Right cardiac atrium (tissue), 5 donors: ENCODE measurements at places on chromosomes 2 and 18. TPM values are rescaled to one million over a fixed set of nuclear protein-coding genes. Genes with fewer than 3 reads are reported as not detected.

Gene EVA1A
- 0.66 TPM for polyA plus RNA-seq

Gene FTCDNL1
- 1.7 TPM for polyA plus RNA-seq

Gene BUB1
- polyA plus RNA-seq, result 0.38 TPM

Gene PTPRN
- polyA plus RNA-seq, result 0.41 TPM

Gene MYO1B
- 6.0 TPM for polyA plus RNA-seq

Gene HK2
- polyA plus RNA-seq, result 2.9 TPM

Gene REV1
- polyA plus RNA-seq, result 16.4 TPM

Gene ATP6V1C2
- 0.52 TPM for polyA plus RNA-seq

Gene IL1B
- polyA plus RNA-seq, result 0.70 TPM

Gene MAP2
- polyA plus RNA-seq, result 2.9 TPM

Gene PCARE
- 1.1 TPM for polyA plus RNA-seq

Gene ST6GAL2
- 0.29 TPM for polyA plus RNA-seq

Gene L3MBTL4
- polyA plus RNA-seq, result 4.9 TPM

Gene ASAP2
- 9.2 TPM for polyA plus RNA-seq

Gene ALPG
- not detected for polyA plus RNA-seq

Gene SCYGR4
- polyA plus RNA-seq, result not detected

Gene ADAM23
- 17.0 TPM for polyA plus RNA-seq

Gene SLC4A5
- polyA plus RNA-seq, result 0.79 TPM

Gene CFAP221
- 0.63 TPM for polyA plus RNA-seq

Gene GCFC2
- polyA plus RNA-seq, result 7.5 TPM

Gene CRYGC
- not detected for polyA plus RNA-seq

Gene MARCHF4
- polyA plus RNA-seq, result not detected

Gene RTP5
- polyA plus RNA-seq, result 0.05 TPM

Gene SCN1A
- 0.07 TPM for polyA plus RNA-seq

Gene SAG
- not detected for polyA plus RNA-seq

Gene CPS1
- polyA plus RNA-seq, result 1.2 TPM

Gene PID1
- polyA plus RNA-seq, result 9.1 TPM

Gene FSIP2
- 0.14 TPM for polyA plus RNA-seq

Gene MOGAT1
- polyA plus RNA-seq, result 0.16 TPM
